ENCODE measurements at places on chromosomes 3 and 15.

DNA sequence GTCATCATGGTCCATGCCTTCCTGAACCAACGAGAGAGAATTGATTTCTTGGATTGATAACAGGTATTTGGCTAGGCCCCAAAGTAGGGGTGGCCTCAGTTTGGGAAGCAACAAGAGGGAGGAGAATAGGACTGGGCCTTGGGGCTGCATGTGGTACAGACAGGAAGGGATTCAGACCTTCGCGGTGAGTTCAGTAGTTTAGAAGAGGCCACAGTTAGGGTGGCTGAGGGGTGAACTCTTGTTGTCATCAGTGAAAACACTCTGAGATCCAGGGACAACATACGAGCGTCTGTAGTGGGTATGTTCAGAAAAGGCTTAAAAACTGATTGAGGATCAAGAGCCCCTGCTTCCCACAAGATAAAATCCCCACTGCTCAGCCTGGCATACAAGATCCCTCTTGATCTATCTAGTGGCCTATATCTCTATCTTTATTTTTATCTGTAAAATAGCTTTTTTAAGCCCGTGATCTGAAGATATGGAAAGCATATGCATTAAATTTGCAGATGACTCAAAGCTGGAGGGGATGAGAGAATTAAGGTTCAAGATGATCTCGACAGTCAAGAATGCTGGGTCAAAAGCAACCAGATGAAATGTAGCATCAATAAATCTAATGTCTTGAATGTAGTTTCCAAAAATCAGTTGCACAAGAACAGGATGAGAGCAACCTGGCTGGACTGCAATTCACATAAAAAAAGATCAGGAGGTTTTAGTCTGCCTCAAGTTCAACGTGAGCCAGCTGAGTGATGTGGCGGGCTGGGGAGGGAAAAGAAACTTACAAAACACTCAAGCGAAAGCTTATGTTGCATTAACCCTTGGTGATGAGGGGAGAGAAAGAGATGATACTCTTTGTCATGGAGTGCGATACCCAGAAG, 221.1 kb upstream of the TLE3 start:
- DNase-seq: no peak

DNA sequence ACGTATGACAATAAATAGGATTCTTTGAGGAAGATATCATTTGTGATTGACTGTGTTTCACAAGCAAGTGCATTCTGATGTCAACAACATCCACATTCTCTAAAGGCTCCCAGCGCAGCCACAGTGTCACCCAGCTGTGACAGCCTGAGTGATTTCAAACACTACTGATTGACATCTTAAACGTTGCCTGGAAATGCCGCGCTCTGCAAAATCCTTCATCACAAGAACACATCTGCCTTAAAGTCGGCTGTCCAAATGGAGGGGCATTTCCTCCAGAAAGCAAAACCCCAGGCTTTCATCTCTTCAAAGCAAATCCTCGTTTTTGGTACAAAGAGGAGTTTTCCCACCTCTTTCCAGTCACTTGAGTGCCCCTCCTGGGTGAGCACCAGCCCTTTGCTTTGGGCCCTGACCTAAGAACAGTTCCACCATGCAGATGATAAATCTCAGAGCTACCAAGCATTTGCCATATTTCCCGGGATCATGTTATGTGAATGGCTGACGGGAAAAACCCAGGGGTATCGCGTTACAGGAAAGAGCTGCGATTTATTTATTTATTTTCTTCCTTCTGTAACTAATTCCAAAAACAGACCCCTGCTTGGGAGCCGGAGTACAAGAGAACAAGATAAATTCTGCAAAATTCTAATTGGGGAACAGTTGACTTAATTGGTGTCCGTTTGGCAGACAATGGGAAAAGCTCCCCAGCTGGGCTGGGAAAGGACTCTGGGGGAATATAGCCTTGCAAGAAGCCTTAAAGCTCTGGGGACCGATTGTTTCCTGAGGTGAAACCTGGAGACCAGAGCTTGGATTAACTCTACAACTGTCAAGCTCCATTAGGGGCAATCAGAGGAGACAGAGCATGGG, 703.8 kb upstream of the NR2F2 start:
- no peak for DNase-seq

DNA sequence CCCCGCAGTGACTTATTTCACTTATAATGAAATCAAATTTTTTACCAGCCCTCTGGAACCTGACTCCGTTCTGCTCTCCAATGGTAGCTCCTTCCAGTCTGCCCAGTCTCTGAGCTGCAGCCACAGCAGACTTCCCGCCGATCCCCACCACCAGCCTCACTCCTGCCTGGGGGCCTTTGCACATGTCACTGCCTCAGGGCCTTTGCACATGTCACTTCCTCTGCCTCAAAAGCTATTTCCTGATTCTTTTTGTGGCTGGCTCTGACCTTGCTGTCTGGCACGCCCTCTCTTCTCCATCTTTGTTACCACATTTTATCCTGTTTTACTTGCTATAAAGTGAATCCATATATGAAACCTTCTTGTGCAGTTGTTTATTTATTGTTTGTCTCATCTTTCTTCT, 277.4 kb downstream of the EPHB1 start:
- no peak for DNase-seq

DNA sequence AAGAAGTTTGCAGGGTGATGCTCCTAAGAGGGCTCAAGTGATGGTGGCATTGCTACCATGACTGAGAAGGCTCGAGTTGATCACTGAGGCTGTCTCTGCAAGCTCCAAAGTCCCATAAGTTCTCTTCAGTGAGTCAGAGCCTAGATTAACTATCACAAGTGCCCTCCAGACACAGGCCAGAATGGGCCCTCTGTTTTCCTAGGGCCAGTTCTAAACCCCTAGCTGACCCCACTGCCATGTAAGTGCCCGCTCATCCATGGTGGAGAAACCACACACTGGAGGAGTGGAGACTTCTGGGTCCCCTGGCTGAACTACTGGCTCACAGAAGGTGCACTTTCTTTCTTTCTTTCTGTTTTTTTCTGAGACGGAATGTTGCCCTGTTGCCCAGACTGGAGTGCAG, 87.6 kb upstream of the WNT5A start:
- no peak for DNase-seq

- DNase-seq: no peak
Measured at GRCh38 chr3:183701744-183702143, 4.1 kb downstream of the YEATS2 start.

GRCh38 chr3:16697443-16698147, 92.4 kb upstream of the DAZL start:
- no peak for DNase-seq

DNA sequence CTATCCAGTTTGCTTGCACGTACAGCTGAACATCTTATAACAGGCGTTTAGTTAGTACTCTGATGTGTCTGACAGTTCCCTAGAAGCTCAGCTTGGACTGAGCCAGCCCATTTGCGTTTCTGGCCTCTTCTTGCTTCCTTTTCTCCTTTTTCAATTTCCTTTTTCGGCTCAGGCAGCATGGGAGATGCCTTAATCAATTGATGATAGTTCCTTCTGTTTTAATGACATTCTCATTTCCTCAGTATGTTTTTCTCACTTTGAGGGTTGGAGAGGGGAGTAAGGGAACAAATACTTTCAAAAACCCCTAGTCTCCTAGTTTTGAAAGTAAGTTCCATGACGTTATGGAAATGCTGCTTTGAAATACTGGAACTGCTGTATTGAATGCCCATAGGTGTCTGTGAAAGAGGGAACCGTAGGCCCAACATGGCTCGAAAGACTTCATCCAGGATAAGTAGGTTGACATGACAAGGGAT, 18.9 kb downstream of the IL1RAP start:
- DNase-seq: no peak

- DNase-seq: no peak
Measured at GRCh38 chr3:16507578-16508242, 5.8 kb downstream of the RFTN1 start.

DNA sequence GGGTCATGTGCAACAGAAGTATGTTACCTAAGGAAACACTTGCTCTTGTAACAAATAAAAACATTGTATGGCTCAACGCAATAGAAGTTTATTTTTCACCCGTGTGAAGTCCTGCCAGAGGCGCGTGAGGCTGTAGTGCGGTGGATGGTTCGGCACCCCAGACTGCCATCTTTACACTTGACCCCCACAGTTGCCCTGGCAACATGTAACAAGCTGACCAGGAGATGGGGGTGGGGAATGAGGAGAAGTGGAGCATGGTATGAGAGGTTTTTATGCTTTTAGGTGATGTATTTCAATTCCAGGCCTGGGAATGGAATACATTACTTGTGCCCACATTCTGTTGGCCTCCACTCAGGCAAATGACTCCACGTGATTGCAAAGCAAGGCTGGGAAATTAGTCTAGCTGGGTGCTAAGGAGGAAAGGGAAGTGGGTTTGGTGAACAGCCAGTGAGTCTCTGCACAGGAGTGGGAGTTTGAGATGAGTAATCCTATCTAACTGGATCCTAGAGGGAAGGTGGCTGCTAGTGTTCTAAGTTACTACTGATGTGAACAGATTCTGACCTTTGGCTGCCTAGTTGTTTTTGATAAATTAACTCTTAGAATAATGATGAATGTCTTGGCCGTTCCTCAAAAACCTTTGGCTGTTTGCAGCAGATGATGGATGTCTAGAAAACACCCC, 33.8 kb upstream of the GREM1 start:
- no peak for DNase-seq

DNA sequence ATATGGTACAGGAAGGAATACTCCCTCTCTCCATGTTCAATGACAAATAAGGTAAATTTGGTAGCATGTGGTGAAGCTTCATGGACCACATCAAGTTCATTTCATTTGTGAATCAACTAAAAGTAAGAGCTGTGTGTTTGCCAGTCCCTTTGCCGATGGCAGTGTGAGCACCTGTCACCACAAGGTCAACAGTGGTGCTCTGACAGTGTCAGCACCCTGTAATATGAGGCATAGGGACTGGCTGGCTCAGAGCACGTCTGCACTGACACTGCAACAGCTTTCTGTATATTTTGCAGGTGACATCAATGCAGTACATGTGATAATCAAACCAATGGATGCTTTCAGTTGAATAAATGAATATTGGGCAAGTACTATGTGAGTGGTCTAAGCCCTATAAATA, 852.4 kb downstream of the TUSC7 start:
- DNase-seq: no peak

DNA sequence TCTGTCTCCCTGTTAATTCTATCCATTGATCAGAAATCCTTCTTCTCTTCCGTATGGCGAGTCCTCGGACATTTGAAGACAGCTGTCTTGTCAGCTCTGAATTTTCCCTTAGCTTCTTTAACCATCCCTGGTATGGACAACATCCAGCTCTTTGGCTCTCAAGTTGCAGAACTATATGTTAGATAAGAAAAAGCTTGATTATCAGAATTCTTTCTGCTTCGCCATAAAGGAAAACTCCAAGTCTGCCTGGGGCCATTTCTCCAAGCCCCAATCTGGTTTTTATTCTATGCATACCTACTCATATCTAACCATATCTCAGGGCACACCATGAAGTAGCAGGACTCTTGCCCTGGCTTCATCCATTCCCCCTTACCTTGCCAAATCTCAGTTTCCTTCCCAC, 215.7 kb upstream of the TMC3 start:
- no peak for DNase-seq

GRCh38 chr3:37556789-37557301, 304.8 kb upstream of the CTDSPL start:
- DNase-seq: no peak

DNA sequence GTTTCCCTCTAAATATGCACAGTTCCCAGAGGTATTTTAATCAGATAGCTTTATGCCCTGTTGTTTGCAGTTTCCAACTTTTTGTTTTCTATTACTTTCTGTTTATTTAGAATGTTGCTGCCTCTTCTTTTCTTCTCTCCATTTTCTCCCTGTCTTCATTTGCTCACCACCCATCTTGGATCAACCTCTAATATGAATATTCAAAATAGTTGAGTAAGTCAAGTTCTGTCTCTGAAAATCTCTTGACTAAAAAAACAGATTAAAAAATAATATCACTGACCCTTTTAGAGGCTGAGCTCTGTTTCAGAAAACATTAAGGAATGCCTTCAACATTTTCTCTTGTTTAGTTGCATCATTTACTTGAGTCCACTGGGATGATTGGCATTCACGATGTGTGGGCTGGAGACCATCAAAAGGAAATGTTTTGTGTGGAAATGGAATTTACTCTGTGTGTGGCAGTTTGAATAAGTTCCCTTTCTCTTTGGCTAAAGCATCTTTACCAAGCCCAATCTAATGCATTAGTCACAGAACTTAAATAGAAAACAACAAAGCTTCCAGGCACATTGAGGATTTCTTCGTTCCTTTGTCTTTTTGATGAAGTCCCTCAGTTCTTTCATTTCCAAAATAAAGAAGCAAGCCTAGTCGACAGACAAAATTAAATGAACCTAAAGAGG, 633.9 kb upstream of the TGFBR2 start:
- DNase-seq: no peak

- no peak for DNase-seq
Measured at GRCh38 chr3:187912007-187912406, 166.7 kb upstream of the BCL6 start.

GRCh38 chr3:148975248-148975647, 16.1 kb upstream of the GYG1 start:
- no peak for DNase-seq

DNA sequence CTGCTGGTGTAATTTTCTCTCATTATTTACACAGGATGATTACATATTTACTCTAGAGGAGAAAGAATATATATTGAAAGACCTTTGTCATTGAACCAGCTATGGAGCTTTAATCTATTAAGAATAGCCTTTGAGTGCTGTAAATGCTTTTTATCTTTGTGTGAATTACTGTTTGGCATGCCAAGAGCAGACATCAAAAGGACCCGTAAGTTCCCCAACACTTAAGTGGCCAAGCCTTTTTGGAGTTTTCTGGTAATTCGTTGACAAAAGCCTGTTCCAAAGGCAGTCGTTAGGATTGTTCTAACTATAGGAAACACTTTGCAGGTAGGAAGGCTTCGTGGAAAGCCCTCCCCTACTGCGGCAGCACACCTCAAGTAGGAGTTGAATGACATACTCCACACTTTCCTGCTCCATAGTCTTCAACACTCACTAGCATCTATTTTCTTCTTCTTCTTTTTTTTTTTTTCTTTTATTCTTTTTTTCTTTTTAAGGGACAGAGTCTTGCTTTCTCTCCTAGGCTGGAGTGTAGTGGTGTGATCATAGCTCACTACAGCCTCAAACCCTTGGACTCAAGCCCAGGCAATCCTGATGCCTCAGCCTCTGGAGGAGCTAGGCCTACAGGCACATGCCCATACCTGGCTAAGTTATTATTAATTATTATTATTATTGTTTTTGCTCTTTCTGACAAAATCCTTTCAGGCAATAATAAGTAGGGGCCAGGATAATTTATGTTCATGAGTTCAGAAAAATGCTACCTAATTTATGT, 98.6 kb downstream of the SUCNR1 start:
- no peak for DNase-seq

- DNase-seq: no peak
Measured at GRCh38 chr15:96351761-96352603, 21.5 kb downstream of the NR2F2 start.

DNA sequence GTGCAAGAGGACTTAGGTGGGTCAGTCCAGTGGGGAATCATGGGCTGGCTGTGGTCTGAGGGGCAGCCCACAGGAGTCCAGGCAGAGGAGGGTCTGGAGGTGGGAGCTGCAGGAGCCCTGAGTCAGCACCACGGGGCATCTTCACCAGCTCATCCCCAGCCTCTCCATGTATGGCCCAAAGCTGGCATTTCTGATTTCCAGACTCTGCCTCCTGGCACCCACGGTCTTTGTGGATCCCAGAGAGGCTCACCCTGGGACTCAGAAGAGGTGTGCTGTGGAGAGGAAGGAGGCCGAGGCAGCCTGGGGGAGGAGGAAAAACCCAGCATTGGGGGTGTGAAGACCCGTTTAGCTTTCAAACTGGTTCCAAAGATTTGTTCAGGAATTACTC, 64.5 kb upstream of the KLF13 start:
- no peak for DNase-seq

- no peak for DNase-seq
Measured at GRCh38 chr15:70501849-70502248, 261.5 kb downstream of the UACA start.

Data from hematopoietic multipotent progenitor cell treated with erythropoietin and hydrocortisone succinate and interleukin-3 and kit ligand, for 8 days (in vitro differentiated cells).